ENCODE measurements at places on chromosomes 2 and 18.
A peak's percentile ranks its signal among the peaks of the same experiment; 100 is the strongest.

- DNase-seq = peak; percentile 29
Observed at GRCh38 chr2:64379186-64379585, 74.8 kb upstream of the LGALSL start.

- no peak for DNase-seq
Observed at GRCh38 chr2:174516501-174517378, 29.9 kb upstream of the GPR155 start.

GRCh38 chr2:225400060-225400511, 576 bp downstream of the NYAP2 start:
- DNase-seq = no peak

- DNase-seq = no peak
Observed at GRCh38 chr2:204272089-204272488, 273.2 kb upstream of the PARD3B start.

DNA sequence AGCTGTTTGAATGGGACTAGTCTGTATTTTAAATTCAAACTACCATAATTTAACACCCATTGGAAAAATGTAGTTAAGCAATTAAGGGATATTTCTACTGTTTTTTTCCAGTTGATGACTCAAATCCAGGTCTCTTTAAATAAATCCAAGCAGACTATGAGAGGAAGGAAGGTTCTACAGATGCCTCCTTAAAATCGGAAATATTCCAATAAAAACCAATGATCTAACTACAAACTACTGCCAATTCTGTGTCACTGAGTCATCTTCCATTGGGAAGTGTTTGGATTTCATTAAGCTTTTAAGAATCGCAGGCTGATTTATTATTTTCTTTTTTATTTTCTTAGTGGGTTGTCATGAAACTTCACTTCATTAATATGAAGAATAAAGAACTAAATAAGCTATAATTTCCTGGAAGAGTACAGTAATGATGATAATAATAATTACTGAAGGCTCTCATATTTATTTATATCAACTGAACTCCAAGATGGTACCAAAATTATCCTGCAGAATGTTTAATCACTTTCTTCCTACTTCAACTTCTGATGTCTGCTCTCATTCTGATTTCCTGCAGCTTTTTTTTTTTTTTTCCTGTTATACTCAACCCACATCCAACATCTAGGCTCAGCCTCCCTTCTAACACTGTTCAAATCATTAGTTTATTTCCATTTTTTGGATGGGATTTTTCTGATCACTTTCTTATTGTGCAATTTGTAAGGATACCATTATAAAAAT, 166.3 kb upstream of the FN1 start:
- no peak for DNase-seq

GRCh38 chr2:215602997-215603396, 167.1 kb upstream of the FN1 start:
- no peak for DNase-seq

DNA sequence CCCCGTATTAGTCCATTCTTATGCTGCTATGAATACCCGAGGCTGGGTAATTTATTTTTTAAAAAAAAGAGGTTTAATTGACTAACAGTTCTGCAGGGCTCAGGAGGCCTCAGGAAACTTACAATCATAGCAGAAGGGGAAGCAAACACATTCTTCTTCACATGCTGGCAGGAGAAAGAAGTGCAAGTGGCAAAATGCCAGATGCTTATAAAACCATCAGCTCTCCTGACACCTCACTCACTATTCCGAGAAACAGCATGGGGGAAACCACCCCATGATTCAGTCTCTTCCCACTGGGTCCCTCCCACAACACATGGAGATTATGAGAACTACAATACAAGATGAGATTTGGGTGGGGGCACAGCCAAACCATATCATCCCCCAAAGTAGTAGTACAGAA, 2148.5 kb upstream of the PIK3C3 start:
- DNase-seq = no peak

DNA sequence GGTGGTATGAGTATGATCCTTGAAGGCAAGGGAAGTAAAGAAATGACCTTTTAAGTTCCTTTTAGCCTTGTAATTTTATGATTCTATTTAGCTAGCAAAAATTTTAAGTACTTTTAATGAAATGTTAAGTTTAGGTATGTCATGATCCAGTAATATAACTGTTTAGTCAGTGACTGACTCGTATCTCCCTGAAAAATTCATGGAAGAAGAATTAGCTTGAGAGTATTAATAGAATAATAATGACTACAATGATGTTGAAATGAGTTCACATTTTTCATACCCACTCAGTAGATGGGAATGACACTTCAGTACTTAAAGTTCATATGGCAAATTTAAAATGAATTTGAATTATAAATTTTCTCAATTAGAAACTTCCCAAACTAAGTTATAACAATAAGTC, 14.6 kb downstream of the RAB3GAP1 start:
- no peak for DNase-seq

GRCh38 chr18:76435316-76435989, 59.6 kb downstream of the ZNF516 start:
- DNase-seq = no peak

DNA sequence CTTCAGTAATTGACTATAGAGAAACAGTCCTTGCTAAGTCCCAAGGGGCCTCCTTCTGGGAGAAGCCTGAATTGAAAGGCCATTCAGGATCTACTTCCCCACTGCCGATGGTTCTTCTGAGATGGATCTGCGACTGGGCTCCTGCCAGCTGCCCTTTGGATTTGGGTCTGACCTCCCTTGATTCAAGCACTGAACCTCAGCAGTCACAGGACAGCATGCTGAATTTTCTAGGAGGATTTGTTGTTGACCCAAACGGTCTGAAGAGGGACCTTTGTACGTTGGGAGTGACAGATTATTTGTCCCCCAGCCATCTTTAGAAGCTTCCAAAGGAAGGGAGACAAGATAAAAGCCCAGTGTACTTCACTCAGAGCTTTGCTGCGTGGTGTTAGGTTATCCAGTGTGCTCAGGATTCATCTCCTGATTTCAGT, 67.1 kb downstream of the NXPH2 start:
- no peak for DNase-seq

DNA sequence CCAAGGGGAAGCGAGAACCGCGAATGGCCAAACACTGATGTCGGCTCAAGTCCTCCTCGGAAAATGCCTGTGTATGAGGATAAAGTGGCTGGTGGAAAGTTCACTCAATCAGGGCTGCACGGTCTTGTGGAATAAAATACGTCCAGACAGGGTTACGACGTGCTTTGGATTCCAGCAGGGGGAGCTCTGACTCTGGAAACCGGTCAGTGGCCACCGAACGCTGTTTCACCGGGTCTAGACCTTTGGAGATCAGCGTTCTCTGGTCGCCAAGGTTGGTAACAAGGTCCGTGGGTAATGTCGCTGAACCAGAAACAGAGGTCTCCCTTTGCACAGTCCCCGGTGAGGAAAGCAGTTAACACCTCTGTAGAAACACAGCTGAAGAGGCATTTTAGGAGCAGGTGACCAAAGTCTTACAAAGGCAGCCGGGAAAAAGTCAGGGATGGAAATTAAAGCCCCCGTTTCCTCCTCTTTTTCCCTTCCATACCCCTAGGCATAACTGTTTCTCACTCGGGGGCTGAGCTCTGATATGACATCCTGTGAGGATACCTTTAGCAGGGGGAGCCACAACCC, 47.8 kb downstream of the CDCA7 start:
- peak; percentile 77 for DNase-seq

DNA sequence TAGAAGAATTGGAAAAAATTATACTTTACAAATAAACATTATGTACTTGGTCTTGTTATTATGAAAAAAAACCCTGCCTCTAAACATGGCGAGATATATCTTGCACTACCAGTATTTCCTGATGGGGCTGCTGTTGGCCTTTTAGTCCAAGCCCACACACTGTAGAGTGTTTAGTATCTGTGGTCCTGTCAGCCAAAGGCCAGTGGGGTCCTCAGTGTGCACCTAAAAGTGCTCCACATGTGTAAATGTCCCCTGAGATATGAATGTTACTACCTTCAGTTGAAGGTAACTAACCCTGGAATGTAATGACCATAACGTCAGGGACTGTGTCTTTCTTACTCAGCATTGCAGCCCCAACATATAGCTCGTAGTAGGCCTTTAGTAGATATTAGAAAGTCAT, 71.1 kb upstream of the HK2 start:
- no peak for DNase-seq

DNA sequence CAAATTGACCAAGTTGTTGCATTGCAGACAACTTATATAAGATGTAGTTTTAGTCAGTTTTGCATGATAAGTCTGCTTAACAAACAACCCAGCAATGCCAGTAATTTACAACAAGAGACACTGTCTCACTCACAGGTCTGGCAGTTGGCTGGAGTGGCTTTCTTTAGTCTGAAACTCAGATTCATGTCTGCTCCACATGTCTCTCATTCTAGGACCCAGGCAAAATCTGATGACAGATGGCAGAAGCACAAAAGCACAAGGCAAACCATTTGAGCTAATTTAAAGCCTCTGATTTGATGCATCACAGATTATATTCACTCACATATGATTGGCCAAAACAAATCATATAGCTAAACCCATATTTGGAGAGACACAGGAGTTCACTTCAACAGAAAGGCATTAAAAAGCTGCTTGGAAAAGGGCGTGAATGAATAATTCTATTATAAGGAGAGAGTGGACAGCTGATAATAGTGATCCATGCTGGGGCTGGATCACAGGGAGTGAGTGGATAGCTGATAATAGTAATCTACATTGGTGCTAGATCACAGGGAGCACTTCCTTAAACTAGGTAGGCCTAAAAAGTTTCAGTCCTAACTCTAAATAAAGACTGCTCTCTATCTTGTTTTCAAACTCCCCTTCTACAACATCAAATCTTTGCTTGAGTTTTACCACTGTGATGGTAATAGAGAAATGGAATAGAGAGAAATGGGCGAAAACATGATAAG, 593.2 kb upstream of the ZNF804A start:
- DNase-seq = no peak

- no peak for DNase-seq
Observed at GRCh38 chr2:64679673-64680425, 26.1 kb upstream of the SERTAD2 start.

DNA sequence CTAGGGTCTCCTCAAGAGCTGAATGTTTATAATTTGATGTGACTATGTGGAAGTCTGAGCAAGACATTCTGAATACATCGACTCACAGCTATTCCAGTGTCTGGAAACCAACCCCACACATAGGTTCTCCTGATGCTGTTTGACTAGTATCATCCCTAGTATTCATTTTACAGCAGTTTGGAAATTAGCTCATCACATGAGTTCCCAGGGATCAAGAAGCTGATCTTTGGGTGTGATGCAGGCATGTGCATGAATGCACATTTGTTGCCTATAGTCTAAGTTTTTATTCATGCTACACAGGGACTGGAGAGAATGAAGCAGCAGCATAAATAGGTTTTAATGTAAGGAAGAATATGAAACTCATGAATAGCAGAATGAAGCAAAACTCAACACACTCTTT, 284.3 kb upstream of the SPRED2 start:
- DNase-seq = no peak

DNA sequence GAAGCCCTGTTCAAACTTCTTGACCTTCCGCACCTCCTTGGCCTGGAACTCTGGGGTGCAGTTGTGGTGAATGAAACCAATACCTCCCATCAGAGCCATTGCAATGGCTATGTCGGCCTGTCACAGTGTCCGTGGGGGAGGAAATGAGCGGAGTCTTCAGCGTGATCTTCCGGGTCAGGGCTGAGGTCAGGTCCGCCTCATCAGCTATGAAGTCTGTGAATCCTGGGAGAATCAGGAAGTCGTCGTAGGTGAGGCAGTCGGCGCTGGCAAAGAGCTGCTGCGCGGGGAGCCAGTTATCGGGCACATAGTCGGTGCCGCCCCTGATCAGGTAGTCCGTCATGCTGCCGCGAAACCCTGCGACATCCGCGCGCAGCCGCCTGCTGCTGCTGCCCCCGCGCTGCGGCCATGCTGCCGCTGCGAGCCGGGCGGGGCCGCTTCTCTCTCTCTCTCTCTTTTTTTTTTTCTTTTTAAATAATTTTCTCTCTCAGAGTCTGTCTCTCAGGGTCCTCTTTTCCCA, 154.1 kb upstream of the ZSWIM2 start:
- no peak for DNase-seq

- DNase-seq = peak; percentile 15
Observed at GRCh38 chr2:207135801-207136457, 29.8 kb downstream of the KLF7 start.

DNA sequence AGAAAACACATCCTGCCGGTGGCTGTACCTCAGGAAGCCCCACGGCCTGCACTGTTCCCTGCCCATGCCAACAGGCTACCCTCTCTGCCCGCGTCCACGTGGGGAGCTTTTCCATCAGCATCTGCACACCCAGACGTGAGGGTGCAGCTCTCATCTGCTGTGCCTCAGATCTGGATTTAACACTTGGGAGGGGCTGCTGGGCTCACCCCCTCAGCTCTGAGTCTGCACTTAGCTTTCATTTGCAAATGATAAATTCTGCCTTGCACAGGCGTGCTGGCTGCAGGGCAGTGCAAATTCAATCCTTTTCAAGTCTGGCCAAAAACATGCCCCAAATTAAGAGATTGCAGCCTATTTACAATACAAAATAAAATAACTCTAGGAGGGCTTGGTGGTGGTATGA, 245.7 kb downstream of the TWIST2 start:
- DNase-seq = no peak

DNA sequence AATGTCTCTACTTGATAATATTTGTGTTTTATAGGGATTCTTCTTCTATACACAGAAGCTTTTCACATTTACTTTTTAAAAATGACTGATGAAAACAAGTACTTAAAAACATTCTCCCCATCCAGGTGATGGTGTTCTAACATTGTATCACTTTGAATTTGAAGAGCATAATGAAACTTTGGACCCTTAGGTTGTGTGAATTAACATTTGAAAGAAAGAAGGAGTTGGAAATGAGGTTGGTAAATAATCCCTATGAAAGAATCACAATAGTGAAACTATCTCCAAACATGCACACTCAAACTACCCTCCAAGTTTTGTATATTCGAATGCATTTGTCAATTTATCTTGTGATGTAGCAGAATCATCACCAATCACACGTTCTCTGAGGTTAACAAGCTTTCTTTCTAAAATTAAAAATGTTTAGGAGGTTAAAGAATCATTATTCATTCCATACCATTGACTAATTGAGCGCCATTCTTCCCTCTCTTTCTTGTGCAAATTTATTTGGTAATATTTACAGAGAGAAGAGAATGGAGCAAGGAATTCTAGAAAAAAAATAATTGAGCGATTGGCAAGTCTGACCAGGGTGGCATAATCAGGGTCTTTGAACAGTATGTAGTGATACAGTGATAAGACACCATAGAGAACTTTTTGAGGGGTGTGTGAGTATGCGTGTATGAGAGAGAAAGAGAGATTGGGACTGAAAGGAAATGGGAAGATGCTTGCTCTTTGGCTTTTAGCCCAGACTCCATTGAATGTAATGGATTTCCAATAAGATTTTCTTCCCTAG, 260.0 kb upstream of the NRXN1 start:
- DNase-seq = no peak
